Activated CD8-positive, alpha-beta T cell treated with anti-CD3 and anti-CD28 coated beads, Interleukin-2, amount 10 ng/mL, durations not matched to agents 7 days and 5 days (primary cell): ENCODE measurements at places on chromosomes 12 and 14. TPM values are rescaled to one million over a fixed set of nuclear protein-coding genes. Genes with fewer than 3 reads are reported as not detected.

- DNase-seq = no peak
These were observed 33.7 kb upstream of the A2M start for GRCh38 chr12:9149372-9149771.

GRCh38 chr14:74697543-74697942 is 15.3 kb downstream of the AREL1 start:
- DNase-seq = no peak

Gene METTL17
- total RNA-seq = 103 TPM

DNA sequence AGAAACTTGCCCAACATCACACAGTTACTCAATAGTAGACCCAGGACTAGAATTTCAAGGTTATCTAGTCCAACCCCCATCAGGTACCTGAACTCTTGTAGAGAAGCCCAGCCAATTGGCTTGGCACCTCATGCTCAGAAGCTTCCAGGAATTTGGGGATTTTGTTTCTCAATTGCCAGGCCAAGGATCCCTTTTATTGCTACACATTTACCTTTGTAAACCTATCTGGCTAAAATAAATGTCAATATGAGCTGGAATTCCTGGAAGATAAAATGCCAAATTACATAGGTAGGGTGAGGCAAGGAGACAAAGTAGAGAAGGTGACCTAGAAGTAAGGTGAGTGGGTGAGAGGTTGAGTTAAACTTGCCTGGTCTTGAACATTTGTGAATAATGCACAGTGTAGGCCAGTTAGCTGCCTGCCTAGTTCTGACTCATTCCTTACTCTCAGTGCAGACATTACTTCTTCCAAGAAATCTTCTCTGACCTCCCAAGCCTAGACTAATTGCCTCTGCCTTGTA is 36.3 kb downstream of the SDR9C7 start:
- no peak for DNase-seq

DNA sequence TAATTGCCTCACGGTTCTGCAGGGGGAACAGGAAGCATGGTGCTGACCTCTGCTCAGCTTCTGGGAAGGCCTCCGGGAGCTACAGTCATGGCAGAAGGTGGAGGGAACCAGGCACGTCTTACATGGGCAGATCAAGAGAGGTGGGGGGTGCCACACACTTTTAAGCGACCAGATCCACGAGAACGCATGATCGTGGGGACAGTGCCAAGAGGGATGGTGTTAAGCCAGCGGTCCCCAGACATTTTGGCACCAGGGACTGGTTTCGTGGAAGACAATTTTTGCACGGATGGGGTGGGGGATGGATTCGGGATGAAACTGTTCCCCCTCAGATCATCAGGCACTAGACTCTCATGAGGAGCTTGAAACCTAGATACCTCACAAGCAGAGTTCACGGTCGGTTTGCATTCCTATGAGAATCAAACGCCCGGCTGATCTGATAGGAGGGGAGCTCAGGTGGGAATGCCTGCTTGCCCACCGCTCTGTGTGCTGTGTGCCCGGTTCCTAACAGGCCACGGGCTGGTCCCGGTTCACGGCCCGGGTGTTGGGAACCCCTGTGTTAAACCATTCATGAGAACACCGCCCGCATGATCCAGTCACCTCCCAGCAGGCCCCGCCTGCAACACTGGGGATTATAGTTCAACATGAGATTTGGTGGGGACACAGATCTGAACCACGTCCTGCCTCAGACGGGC is 96.9 kb downstream of the ADGRD1 start:
- no peak for DNase-seq

Gene TPH2
- total RNA-seq = not detected

DNA sequence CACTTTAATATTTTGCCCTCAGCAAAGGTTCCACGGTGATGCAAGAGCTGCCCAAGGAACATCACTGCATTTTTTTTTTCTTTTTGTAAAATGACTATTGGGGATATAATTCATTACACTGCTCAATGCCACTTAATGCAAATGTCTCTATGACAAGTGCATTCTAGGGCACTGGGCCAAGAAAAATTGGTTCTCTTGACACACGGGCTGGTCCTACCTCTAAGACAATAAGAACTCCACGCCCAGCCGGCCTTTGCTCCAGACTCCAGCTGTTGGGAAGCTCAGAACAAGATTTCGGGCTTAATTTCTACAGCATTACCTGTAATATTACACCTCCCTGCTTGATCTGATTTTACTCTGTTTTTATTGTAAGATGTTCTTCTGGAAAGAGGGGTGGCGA is 48.8 kb upstream of the VRK1 start:
- DNase-seq = no peak

DNA sequence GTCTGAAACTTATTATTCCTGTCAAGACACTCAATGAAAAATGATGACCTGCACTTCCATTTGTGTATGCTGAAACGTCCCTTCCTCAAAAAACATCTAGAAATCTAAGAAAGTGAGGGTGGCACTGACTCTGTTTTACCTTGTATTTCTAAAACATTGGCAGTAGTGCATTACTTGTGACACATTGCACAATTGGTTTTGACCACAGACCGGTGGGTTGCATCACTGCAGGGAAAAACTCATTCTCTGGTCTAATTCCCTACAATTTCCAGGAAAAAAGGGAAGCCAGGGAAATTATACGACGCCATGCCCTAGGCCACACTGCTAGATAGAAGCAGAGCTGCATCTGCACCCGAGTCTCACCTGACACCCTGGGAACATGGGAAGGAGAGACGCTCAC is 156.7 kb downstream of the NTF3 start:
- DNase-seq = no peak

- DNase-seq = no peak
These were observed 32.7 kb downstream of the DEPDC4 start for GRCh38 chr12:100234166-100234565.

DNA sequence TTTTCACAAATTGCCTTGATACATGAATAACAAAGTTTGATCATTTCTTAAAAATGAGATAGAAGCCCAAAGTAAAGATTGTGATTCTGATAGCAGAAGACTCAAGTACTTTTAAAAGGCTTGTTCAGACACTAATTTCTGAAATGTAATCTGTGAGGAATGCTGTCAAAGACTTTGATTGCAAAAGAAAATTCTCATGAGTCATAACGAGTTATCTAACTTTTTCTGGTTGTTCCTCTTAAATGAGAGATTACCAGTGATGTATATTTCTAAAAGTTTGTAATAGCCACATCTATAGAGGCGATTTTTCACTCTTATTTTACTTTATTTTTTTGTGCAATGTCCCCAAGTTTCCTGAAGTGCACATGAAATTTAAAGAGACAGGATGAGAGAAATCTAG is 7.0 kb downstream of the PYGL start:
- DNase-seq = no peak

- no peak for DNase-seq
These were observed 707.2 kb upstream of the LRFN5 start for GRCh38 chr14:40899435-40899834.

GRCh38 chr14:40674502-40674901 is 932.2 kb upstream of the LRFN5 start:
- DNase-seq = no peak

- no peak for DNase-seq
These were observed 106.0 kb upstream of the CCDC196 start for GRCh38 chr14:66380143-66380542.

DNA sequence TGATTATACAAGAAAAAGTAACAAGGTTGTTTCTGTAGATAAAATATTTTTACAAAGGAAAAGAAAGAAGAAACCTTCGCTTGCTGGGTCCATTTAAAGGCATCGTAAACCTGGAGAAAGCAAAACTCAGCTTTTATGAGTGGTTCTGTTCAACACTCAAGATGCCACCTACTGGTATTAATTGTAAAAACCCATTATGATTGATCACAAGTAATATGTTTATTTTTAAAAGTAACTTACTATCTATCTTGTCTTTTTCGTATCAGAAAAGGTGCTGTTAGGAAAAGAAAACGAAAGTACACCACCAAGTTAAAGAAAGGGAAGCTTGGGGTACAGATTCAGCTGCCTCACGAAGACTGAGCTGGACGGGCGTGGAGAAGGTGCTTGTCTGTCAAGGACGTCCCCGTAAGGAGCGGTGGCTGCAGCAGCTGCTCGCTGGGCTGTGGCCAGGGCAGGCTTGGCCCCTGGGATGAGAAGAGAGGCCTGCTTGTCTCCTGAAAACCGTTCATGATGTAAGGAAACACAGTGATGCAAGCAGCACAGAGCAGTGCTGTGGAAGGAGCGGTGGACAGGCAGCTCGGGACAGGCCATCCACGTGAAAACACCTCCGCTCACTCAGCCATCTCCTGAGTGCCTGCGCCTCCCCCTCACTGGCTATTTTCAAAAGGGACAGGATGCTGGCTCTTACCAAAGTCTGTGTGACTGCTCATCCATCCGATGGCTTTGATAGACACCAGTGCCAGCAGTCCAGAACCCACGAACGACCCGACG is 25.0 kb downstream of the SLC15A4 start:
- no peak for DNase-seq
